ENCODE measurements at places on chromosomes 11 and 22.
A peak's percentile ranks its signal among the peaks of the same experiment; 100 is the strongest.

- DNase-seq = no peak
Observed at GRCh38 chr11:71309181-71309580, 56.8 kb upstream of the SHANK2 start.

DNA sequence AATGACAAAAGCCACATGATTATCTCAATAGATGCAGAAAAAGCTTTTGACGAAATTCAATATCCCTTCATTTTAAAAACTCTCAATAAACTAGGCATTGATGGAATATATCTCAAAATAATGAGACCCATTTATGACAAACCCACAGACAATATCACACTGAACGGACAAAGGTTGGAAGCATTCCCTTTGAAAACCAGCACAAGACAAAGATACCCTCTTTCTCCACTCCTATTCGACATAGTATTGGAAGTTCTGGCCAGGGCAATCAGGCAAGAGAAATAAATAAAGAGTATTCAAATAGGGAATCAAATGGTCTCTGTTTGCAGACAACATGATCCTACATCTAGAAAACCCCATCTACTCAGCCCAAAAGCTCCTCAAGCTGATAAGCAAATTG, 52.0 kb downstream of the CASP12 start:
- no peak for DNase-seq

DNA sequence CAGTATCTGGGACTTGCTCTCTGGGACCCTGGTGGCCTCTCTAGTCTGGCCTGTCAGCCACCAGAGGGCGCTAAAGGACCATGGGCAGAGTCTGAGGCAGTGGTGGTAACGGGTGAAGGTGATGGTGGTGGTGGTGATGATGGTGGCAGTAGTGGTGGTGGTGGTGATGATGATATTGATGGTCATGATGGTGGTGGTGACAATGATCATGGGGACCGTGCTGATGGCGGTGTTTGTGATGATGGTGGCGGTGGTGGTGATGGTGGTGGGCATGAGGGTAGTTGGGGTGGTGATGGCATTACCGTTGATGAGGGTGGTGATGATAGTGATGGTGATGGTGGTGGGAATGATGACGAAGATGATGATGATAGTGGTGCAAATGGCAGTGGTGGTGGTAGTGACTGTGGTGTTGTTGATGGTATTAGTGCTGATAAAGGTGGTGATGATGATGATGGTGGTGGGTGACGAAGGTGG, 16.0 kb downstream of the TRPM5 start:
- peak; percentile 68 for DNase-seq

- DNase-seq = no peak
Observed at GRCh38 chr11:6567371-6567745, 36.1 kb downstream of the RRP8 start.

DNA sequence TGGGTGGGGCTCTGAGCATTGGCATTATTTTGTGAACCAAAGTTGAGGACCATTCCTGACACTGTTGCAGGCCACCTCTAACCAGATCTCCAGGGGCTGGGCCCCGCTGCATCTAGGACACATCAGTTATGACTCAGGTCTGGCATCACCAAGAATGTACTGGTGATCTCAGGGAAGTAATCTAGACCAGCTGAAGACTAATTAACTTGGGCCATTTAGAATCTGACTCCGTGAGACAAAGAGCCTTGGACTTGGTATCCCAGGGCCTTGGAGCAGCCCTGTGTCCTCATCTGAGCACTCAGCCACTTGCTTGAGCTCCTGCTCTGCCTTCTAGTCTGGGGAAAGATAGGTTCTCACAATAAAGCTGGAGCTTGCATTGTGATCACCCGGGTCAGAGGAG, 200.6 kb downstream of the KIRREL3 start:
- no peak for DNase-seq

- no peak for DNase-seq
Observed at GRCh38 chr11:38153985-38154384, 1555.9 kb upstream of the RAG2 start.

- no peak for DNase-seq
Observed at GRCh38 chr11:121606354-121606753, 153.6 kb upstream of the SORL1-AS1 start.

GRCh38 chr11:21897752-21898151, 295.1 kb upstream of the ANO5 start:
- DNase-seq = no peak

DNA sequence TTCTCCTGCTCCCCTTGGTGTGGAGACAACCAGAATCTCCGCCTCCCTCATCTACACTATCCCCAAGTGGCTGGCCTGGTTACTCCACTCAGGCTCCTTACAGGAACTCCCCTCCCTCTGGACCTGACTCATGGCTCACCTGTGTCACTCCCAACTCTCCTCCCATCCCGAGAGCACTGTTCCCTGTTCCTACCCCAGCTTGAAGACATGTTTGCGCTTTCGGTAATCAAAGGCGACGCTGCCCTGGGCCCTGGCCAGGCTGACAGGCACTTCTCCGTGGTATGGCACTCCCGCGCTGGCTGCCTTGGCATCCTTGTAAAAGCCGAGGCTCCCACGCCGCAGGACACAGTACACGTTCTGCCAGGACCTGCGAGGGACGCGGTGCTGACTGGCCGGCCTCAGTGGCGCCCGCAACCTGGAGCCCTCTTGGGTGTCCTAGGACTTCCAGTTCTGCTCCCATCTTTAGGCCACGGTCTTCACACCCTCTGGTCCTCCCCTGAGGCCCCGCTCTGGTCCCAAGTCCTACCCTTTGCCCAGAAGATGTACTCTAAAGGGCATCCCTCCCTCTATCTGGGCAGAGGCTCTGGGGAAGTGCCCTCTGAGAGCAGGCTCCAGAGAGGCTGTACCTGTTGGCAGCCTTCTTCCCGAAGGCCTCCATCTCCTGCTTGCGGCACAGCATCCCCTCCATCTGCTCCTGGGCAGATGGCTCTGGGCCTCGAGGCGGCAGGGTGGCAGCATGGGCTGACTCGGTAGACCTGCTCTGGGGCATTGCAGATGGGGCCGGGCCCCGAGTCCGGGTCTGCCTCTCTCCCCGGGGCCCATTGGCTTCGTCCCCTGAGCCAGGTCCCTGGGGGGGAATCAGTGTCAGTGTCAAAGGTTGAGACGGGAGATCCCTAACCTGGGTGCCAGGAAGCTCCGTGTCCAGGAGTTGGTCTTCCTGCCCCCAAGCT, 9.4 kb upstream of the RBM4B start:
- no peak for DNase-seq

DNA sequence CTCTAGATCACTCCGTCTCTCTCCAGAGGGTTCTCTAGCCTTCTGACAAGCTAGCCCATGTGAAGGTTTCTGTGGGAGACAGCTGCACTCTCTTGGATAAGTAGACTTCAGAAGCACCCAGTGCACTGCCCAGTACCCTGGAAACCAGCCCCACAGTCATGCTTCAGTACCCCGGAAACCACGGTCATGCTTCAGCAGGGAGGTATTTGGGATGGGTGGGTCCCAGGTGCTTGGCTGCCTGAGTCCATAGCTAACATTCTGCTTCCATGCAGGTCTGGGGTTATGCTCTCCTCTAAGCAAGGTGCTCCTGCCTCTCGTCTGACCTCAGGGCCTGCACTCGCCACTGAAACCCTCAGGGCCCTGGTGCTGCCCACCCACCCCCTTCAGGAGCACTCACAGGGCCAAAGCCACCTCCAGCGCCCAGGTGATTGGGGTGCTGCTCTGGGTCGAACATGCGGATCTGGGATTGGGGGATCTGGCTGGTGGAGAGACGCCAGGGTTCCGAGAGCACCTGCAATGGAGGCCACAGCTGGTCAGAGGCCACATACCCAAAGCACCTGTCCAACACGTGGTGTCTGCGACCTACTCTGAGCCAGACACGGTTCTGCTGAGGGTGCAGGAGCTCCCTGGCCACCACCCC, 7.3 kb upstream of the SYCE3 start:
- no peak for DNase-seq

GRCh38 chr11:114243461-114244372, 52.5 kb upstream of the NNMT start:
- DNase-seq = no peak

- DNase-seq = no peak
Observed at GRCh38 chr11:13685461-13686108, 17.1 kb downstream of the FAR1 start.

- DNase-seq = peak; percentile 76
Observed at GRCh38 chr22:21712751-21713427, 22.7 kb downstream of the YPEL1 start.

- DNase-seq = no peak
Observed at GRCh38 chr22:35712672-35713071, 5.0 kb upstream of the APOL5 start.

DNA sequence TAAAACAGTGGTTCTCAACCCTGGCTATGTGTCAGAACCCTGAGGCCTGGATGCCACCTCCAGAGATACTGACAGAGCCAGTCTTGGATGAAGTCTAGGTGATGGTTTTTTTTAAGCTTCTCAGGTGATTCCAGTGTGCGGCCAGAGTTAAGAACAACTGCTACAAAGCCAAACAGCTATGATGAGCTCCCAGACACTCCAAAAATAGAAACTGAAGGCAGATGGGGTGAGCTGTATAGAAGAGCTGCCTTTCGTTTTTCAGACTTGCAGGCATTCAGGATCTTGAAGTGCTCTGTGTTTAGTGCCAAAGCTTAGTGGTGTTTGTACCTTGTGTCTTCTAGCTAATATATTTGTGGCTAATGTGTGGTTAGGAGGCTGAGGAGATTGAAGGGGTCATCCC, 14.2 kb downstream of the SCUBE2 start:
- no peak for DNase-seq

GRCh38 chr22:48535868-48536540, 1291.7 kb downstream of the BRD1 start:
- no peak for DNase-seq
